Stimulated activated CD8-positive, alpha-beta memory T cell treated with anti-CD3 and anti-CD28 coated beads, Interleukin-4, amount 100 ng/mL, for 1 hour (primary cell): ENCODE measurements at places on chromosomes 12 and 14.

DNA sequence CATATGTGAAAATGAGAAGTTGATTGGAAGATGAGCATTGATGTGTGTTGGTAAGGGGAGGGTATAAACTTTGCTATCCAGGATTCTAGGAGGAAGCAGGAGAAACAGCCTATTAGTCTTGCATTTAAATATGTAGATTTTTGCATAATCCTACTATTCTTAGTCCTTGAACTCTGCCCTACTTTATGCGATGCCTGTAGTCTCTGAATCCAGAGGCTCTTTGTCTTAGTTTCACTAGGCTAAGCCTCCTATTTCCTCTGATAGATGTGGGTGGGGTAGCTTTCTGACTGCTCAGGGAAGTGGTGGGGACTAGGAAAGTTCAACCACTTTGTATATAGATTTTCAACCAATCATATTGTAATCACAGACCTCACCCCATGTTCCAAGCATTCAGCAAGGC is 49.5 kb upstream of the KCNC2 start:
- no peak for DNase-seq

DNA sequence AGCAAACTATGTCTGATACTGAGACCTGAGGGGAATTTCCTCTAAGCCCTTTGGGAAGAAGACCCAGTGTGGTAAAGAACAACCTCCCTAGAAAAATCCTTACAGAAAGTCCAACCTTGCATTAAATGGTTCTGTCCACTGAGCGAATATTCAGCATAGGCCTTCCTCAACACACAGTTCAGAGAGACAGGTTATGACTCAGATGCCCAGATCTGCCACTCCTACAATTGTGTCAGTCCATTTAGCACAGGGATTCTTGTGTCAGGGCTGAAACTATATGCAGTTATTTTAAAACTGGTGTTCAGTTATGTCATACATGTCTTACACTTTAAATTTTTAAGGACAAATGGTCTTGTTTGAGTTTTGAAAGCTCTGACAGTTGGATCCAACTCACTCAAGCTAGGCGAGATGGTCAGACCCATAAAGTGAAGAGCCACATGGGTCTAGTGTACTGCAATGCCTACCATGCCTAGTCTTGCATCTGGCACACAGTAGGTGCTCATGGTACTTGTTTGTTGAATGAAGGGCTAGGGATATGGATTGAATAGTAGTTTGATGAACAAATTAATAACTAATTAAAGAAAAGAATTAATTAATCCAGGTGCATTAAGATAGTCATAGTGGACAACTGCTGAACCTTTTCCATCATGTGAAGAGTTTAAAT is 207.5 kb upstream of the PWP1 start:
- DNase-seq = no peak

DNA sequence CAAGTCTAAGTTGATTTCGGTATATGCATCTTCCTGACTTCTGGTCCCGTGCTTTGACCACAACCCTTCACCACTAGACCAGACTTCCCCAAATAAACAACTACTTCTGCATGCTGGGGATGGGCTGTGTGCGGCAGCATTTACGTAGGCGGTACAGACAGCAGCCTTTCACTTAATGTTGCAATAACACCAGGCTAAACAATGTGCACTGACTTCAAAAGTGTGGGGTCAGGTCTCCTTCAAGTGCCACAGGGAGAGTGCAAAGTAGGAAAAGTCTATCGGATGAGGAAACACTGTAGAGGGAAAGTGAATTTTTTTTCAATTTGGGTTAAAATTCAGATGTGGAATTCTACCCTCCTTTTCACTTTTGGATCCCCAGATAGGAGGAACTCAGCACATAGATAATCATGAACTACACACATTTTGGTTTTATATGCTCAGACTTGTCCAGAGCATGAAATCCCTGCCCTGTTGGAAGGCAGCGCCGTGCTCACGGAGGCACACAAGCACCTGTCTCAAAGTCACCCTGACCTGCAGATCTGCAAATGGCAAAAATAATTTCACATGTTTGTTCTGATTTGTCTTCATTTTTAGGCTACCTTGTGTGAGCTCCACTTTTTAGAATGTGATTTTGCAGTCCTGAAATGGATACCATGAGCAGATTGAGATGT is 3.6 kb upstream of the FOS start:
- DNase-seq = no peak

DNA sequence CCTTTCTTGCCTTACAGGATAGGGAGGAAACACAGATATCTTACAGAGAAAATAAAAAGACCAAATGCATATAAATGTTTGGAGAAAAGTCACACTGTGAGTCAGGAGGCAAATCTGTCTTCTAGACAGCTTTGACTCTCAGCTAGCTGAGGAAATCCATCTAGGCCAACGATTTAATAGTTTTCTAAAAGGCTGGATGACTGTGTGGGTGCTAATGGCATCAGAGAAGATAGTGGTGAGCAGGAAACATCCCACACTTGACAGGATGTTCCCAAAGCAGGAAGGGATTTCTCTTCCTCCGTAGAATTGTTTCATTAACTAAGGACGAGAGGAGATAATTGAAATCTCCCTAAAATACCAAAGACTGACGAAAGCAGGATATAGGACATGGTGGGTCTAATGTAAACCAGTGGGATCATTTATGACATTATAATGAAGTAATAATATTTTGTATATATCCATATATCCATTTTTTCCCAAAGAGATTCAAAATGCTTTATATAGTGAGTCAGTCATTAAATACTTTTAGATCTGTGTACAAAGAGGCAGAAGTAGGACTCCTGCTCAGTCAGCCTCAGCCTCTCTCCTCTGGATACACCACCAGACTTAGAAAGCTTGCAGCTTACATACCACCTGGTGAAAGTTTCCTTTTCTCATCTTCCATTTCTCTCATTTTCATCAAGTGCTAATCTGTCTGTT is 44.3 kb upstream of the PSMA6 start:
- no peak for DNase-seq

DNA sequence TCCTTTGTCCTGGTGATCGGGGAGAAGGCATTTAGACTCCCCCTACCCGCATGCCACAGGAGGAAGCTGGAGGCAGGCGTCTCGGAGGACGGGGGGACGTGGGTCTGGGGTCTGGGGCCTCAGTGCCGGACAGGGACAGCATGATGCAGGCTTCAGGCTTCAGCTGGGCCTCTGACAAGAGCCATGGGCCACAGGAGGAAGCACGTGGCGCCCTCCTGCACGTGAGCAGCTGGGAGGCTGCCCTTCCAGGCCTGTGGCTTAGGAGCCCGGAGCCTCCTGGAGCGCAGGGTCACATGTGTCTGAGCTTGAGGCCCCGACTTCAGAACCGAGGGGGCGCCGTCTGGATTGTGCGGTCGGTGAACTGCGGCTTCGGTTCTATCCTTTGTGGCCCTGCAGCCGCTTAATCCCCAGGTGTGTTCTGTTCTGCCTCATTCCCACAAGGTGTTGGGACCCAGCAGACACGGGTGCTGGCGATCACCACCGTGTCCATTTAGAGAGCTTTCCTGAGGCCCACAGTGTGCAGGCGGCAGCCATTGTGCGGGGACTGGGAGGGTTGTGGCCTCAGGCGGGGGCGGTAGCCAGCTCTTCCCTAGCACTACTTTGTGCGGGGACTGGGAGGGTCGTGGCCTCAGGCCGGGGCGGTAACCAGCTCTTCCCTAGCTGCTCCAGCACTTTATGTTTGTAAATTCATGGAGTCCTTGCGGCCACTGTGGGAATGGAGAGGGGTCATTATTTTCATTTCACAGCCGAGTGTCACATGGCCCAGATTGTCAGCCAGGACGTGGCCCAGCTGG is 150.2 kb downstream of the ADGRD1 start:
- no peak for DNase-seq

DNA sequence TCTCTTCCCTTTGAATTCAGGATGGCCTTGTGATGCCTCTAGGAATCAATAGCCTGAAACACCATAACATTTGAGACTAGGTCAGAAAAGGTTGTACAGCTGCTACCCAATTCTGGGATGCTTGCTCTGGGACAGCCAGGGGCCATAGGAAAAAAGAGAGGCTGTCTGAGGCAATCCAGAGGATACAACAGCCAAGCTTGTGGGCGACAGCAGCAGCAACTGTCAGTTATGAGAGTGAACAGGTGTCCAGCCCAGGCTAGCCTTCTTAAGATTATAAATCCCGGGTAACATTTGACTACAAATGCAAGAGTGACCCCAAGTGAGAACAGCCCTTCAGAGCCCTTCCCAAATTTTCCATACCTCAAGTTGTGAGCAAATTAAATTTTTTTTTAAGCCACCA is 11.1 kb downstream of the DCN start:
- no peak for DNase-seq

- no peak for DNase-seq
These were observed 178.8 kb downstream of the CEP128 start for GRCh38 chr14:80762641-80763228.

- DNase-seq = no peak
These were observed 189.8 kb upstream of the PRICKLE1 start for GRCh38 chr12:42779186-42779859.

- no peak for DNase-seq
These were observed 9.8 kb downstream of the BCL11B start for GRCh38 chr14:99261912-99262787.

DNA sequence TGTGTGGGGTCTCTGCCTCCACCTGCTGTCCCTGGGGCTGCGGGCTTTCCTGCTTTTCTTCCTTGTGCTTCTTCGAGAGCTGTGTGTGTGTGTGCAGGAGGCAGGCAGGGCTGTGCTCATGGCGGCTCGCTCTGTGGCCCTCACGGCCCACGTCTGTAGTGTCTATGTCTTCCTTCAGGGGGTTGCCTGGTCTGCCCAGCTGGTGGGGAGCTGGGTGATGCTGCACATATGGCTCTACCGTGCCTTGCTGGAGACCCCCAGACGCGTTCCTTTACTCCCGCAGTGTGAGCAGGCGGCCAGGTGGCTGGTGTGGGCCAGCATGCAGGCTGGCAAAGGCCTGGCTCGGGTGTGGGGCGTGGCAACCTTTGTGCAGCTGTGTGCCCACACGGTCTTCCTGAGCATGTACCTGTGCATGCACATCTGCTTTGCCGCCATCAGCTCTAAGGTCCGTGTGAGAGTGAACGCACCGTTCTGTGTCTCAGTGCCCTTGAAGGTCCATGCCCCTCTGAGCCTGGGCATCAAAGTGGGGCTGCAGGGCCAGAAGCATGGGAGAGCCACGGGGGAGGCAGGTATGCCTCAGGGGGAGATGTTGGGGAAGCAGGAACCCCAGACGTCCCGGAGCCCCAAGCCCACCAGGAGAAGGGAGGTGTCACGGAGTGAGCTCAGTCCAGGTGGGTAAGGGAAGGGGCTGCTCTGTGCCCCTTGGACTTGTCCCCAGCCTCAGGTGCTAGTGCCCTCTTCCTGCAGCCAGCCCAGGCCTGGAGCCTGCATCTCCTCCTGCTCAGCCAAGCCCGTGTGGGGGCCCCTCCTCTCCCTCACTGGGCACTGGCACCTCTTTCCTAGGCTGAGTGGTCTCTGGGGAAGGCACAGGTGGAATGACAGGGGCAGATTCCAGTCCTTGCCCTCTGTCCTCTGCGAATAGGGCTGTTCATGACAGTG is 26.4 kb downstream of the CLSTN3 start:
- DNase-seq = no peak
